Lung (tissue), 17 donors: ENCODE measurements at places on chromosomes 16 and 17. TPM values are rescaled to one million over a fixed set of nuclear protein-coding genes. Genes with fewer than 3 reads are reported as not detected.
A peak's percentile ranks its signal among the peaks of the same experiment; 100 is the strongest.

- no peak for DNase-seq
Observed at GRCh38 chr16:57651344-57652333, 16.5 kb upstream of the ADGRG3 start.

- DNase-seq = no peak
Observed at GRCh38 chr17:31654936-31655335, 204.1 kb downstream of the COPRS start.

DNA sequence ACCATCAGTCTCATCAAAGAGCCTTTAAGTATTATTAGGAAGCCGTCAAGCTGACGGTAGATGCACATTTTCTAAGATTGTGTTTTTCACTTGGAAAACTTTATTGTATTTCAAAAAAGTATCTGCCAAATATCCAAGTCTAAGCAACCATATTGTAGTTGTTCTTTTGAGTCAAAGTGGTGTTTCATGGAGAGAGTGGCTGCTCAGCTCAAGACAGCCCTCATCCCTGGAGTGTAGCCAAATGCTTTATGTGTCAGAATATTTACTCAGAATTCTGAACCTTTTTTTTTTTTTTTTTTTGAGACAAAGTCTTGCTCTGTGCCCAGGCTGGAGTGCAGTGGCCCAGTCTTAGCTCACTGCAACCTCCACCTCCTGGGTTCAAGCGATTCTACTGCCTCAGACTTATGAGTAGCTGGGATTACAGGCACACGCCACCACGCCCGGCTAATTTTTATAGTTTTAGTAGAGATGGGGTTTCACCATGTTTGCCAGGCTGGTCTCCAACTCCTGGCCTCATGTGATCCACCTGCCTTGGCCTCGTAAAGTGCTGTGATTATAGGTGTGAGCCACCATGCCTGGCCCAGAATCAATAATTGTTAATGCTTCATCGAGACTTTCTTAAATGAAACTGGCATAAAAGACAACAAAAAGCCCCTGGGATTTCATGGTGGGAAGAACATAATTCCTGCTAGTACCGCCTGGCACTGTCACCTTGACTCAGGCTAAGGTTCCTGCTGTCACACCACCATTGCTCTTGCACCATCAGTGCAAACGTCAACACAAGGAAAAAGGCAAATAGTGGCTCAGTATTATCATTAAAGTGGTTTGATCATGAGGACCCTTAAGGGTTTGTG lies 45.5 kb downstream of the PRKCA start:
- peak; percentile 58 for DNase-seq

DNA sequence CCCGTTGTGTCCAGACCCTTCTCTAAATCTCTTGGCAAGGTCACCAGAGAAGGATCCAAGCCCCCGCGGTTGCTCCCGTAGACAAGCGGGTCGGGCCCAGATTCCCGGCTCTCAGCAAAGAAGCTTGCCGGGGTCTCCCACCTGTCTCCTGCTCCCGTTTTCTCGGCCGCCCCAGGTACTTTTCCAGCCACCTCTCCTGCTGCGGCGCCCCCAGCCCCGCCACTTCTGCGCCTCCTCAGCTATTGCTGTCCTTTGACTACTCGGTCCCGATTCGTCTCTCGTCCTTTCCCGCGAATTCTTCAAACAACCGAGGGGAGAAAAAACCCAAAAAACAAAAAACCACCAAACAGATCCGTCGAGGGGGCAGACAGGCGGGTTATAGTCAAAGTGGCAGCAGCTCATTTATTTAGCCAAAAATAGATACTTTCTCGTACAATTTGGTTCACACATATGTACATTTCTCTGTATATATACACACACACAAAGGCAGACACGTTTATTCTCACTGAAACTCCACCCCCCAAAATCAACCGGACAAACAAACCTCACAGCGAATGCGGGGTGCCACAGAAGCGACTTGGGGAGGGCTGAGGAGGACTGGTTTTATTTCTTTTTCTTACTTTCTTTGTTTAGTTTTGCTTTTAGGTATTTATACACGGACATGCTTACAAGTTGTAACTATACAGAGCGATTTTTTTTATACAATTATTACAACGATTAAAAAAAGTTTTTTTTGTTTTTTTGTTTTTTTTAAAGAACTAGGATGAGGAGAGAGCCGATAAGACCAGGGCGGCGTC lies 3.5 kb downstream of the IRX3 start:
- DNase-seq = peak; percentile 30

GRCh38 chr16:88764913-88765349 lies 20.1 kb downstream of the PIEZO1 start:
- DNase-seq = peak; percentile 74

The TMEM208 gene
- total RNA-seq = 22.1 TPM

The GLTPD2 gene
- not detected for total RNA-seq

DNA sequence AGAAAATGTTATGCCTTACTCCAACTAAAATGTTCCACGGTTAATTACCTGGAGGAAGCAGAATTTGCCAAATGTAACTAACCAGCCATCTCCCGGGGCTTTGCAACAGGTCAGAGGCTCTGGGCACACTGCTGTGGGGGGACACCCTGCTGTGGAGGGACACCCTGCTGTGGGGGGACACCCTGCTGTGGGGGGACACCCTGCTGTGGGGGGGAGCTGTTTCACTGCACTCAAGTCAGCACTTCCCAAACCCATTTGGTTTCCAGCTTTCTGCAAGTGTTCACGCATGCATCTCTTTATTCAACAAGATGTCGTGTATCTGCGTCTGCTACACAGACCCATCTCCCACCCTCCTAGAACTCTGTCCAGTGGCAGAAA lies 239.5 kb downstream of the C16orf95 start:
- no peak for DNase-seq

DNA sequence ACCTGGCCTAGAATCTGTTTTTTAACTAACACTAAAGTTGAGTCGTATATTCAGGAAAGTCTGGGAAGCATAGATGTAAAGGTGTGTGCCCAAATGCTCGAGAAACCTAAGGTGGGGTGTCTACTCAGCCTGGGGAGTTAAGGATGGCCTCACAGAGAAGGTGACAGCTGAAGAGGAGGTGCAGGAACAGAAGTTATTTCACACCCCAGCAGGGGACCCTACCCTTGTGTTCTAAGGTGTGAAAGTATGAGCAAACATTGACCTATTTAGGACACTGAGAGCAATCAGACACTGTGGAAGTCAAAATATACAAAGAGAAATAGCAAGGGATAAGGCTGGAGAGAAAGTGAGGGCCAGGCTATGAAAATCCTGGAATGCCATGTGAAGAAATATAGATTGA lies 49.0 kb upstream of the DHX40 start:
- DNase-seq = no peak

- no peak for DNase-seq
Observed at GRCh38 chr17:6507535-6507934, 48.8 kb downstream of the PITPNM3 start.

- DNase-seq = no peak
Observed at GRCh38 chr16:30567160-30567990, 4.1 kb downstream of the ZNF688 start.

The GNG13 gene
- total RNA-seq = not detected

The PTGES3L gene
- 1.8 TPM for total RNA-seq

DNA sequence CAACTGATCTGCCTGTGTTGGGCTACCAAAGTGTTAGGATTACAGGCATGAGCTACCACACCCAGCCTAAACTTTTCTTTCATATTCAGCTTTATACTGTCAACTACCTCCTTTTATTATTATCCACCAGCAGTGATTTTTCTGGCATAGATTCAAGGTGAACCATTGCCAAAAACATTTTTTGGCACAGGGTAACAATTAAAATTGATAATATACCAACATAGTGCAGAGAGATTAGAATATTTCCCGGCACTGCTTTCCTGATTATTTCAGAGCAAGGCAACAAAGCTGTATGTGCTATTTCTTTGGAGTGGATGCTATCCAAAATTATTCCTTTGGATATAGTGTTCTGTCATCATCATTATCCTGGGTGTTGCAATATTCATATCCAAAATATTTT lies 781.6 kb upstream of the SOX9 start:
- DNase-seq = peak; percentile 68

GRCh38 chr16:24723663-24724062 lies 5.8 kb upstream of the TNRC6A start:
- no peak for DNase-seq

- no peak for DNase-seq
Observed at GRCh38 chr17:40844671-40845107, 22.3 kb upstream of the KRT10 start.

DNA sequence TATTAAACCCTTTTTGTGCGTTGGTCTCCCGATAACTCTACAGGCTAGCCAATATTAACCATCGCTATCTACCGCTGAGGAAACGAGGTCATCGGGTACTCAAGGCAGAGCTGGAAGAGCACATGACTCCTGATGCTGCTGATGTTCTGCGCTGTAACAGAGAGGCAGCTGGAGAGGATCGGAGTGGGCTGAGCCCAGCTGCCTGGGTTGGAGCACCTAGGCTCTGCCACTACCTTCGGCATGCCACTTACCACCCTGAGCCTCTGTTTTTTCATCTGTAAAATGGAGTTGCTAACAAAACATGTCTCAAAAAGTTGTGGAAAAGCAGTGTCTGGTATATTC lies 432 bp upstream of the SLC46A1 start:
- DNase-seq = no peak

DNA sequence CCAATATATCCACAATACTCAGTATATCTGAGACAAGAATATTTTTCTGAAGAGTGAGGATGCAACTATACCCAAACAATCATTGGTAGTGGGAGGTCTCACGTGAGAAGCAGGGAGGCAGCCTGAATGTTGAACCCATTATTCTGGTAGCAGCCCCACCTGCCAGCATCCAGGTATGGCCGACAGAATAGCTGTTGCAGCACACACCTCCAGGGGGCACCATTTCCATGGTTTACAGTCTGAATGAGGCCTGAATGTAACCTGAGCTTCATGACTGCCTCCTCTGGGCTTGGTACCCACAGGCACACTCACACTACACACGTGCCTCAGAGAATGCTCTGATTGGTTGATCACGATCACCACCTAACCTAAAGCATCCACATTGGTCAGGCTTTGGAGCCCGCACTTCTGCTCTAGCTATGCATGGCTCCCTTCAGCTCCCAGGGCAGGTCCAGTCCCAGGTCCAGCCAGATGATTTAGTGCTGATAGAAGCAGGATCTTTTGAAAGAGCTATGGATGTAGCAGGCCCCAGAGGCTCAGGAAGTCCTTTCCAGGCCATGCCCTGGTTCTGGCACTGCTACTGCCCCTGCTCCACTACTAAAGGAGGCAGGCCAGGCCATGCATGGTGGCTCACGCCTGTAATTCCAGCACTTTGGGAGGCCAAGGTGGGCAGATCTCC lies 11.0 kb upstream of the CBFB start:
- DNase-seq = peak; percentile 69

DNA sequence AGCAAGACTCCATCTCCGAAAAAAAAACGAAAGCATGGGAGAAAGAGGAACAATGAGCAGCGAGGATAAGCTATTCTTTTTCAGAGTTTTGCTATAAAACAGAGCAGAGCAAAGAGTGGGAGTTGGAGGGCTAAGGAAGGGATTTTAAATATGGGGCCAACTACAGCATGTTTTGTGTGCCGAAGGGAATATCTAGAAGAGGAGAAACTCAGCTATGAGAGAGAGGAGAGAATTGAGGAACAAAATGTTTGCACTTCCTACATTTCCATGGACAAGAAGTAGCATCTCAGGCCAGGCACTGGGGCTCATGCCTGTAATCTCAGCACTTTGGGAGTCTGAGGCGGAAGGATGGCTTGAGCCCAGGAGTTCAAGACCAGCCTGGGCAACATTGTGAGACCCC lies 13.1 kb upstream of the GRB2 start:
- no peak for DNase-seq

DNA sequence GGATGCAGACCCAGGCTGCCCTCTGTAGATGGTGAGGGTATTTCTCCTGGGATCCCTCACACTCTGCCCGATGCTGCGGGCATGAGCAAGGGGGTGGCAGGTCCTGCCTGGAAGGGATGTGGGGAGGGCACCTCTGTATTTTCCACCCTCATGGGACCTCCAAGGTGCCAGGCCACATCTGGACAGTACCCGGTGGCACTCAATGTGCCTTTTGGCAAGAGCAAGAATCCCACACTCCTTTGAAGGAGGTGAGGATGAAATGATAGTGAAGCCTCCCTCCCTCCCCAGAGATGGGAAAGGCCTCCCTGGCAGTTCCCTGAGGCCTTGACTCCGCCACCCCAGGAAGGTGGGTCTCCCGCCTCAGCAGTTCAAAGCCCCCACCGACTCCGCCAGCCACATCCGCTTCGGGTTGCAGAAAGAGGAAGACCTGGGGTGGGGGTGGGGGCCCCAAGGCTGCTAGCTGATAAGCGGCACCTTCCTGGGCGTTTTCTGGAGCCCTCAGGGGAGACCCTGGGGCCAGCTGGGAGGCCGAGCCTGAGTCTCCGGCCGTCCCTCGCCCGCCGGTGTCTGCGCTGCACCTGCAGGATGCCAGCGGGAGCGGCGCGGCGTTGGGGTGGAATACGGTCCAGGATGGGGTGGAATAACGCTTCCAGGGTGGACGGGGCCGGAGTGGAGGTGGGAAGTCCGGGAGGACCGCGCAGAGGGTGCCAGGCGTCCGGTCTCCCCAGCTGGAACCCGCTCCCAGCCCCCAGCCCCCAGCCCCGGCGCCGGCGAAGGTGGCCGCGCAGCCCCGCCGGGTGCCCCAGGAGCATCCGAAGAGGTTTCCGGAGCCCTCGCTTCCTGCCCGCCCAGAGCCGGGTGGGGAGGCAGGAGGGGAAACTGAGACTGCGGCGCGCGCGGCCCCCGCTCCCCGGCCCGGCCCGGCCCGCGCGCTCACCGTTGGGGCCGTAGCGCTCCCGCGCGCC lies 718 bp downstream of the ATP2A3 start:
- DNase-seq = no peak

- no peak for DNase-seq
Observed at GRCh38 chr16:3036726-3037315, at the start of gene BICDL2. Gene BICDL2 (minus strand): TSS chr16:3036944. CDS start chr16:3035496, 1,448 bp downstream.

DNA sequence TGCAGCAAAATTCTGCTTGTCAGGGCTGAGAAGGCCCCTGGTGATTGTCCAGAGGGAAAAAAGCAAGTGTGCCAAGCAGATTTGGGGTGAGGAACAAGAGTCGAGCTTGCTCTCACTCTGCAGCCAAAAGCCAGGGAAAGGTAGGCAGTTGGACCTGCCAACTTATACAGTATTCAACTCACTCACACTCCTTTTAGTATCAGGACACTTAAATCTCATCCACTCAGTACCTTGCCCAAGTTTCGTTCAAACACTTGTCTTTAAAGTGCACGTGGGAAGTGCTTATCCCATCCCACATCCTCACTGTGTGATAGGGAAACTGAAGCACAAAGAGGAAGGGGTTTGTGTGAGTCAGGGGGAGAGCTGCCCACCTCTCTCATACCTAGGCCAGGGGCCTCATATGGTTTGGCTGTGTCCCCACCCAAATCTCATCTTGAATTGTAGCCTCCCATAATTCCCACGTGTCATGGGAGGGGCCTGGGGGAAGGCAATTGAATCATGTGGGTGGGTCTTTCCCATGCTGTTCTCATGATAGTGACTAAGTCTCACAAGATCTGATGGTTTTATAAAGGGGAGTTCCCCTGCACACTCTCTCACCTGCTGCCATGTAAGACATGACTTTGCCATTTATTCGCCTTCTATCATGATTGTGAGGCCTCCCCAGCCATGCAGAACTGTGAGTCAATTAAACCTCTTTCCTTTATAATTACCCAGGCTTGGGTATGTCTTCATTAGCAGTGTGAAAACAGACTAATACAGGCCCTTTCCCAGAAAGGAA lies 25.6 kb upstream of the CES5A start:
- no peak for DNase-seq

- DNase-seq = no peak
Observed at GRCh38 chr16:86723689-86724088, 145.3 kb downstream of the FOXL1 start.

GRCh38 chr17:77129568-77130301 lies 11.0 kb upstream of the SEC14L1 start:
- peak; percentile 69 for DNase-seq
